Stimulated activated CD4-positive, alpha-beta T cell treated with anti-CD3 and anti-CD28 coated beads, Interleukin-4, amount 100 ng/mL, for 4 hours (primary cell): ENCODE measurements at places on chromosomes 6 and 20.

DNA sequence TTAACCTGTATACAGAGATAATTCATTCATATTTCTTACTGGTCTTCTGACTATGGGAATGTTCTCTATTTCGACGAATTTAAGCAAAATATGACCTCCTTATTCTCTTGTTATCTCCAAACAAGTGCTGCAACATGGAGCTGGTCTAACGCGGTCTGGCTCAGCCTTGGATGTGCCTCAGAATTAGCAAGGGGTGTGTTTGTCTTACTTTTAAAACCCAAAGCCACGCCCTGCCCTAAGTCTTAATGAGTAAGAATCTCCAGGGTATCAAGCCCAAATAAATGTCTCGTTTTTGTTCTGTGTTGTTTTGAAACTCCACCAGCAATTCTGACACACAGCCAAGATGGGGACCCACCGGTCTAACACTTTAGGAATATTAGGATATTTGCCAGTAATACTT lies 99.2 kb downstream of the ATP9A start:
- no peak for DNase-seq

- DNase-seq = no peak
Measured at GRCh38 chr6:25219917-25220278, 59.3 kb upstream of the CARMIL1 start.

GRCh38 chr6:33451606-33452005 lies 2.8 kb upstream of the ZBTB9 start:
- no peak for DNase-seq

- no peak for DNase-seq
Measured at GRCh38 chr6:75344455-75344854, 59.9 kb upstream of the TMEM30A start.

DNA sequence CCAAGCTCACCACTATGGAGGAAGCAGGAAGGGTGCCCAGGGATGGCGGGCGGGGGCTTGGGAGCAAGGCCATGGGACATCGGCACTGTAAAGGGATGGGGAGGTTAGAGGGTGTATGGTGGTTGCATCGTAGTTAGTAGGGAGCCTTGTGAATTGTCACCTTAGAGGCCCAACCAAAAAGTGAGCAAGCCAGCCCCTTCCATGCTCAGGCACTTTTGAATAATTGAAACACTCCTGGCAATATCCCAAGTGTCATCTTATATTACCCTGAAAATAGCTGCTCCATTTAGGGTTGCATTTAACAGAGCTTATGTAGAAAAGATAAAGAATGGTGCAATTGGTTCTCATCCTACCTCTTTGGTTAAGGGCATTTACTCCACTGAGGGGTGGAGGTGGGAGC lies 169.2 kb downstream of the SAMD5 start:
- no peak for DNase-seq

- no peak for DNase-seq
Measured at GRCh38 chr6:36815962-36816735, 23.1 kb downstream of the CPNE5 start.

DNA sequence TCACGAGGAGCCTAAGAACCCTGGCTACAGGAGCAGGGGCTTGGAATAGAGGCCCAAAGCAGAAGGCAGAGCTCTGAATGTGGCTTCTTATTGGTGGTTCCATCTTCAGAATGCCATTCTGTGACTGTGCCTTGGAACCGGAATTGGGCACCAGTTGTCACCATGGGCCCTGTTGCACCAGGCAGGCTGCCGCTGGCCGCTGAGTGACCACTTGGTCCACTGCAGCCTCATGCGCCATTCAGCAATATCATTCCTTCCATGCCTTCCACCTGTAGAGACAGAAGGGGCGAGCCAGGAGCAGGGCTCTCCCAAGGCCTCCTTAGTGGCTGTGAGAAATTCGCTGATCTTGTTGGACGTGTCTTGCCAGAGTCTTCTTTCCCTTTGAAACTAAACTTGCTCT lies 270.3 kb upstream of the CHD6 start:
- DNase-seq = no peak

- DNase-seq = no peak
Measured at GRCh38 chr6:140062043-140063020, 687.9 kb upstream of the CITED2 start.

GRCh38 chr6:136737871-136738691 lies 54.2 kb downstream of the MAP3K5 start:
- DNase-seq = no peak

DNA sequence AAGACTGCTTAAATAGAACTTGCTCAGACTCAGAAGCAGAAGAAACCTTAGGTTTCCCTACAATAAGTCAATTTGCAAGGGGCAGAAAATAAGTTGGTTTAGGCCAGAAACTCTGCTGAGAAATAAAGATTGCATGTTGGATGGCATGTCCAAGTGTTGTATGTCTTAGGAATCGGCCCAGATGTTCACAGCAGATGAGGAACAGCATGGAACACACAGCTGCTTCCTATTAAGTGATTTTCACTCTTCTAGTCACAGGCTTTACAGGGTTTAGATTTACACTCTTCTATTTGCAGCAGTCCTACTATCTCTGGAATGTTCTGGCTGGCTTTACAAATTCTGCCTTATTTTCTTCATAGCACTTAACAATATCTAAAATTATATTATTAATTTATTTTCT lies 3.2 kb downstream of the ZKSCAN4 start:
- no peak for DNase-seq

DNA sequence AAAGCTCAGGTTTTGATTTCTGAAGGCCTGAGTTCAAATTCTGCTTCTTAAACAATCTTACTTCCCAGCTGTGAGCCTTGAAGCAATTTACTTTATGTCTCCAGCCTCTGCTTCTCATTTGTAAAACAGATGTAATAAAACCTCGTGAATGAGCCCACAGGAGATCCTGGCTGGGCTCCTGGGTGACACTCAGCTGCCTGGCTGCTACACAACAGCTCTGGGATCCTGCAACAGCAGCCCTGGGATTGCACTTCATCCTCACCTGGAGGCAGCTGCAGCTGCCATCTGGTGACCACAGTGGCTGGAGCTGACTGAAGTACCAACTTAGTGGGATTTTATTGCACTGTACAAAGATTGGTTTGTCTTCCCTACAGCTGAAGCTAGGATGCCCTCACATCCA lies 98.6 kb downstream of the NDUFAF5 start:
- no peak for DNase-seq

DNA sequence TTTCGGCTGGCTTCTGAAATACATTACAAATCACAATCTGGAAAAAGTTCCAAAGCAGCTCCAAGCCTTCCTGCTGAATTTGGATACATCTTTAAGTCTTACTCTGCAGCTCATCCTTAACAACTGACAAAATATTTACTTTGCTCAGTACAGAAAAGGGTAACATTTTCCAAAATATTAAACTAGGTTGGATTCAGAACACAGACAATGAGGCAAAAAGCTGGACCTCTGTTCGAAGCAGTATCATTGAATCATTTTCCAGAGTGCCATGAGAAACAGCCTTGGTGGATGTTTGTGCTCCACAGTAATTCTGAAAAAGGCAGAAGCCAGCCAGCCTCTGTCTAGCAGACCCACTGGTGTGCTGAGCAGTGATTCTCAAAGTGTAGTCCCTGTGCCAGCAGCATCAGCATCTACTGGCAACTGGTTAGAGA lies 162.1 kb downstream of the AIG1 start:
- DNase-seq = no peak

GRCh38 chr6:167990016-167990945 lies 7.2 kb upstream of the KIF25 start:
- no peak for DNase-seq

- DNase-seq = no peak
Measured at GRCh38 chr6:107202876-107203468, 87.7 kb upstream of the BEND3 start.

DNA sequence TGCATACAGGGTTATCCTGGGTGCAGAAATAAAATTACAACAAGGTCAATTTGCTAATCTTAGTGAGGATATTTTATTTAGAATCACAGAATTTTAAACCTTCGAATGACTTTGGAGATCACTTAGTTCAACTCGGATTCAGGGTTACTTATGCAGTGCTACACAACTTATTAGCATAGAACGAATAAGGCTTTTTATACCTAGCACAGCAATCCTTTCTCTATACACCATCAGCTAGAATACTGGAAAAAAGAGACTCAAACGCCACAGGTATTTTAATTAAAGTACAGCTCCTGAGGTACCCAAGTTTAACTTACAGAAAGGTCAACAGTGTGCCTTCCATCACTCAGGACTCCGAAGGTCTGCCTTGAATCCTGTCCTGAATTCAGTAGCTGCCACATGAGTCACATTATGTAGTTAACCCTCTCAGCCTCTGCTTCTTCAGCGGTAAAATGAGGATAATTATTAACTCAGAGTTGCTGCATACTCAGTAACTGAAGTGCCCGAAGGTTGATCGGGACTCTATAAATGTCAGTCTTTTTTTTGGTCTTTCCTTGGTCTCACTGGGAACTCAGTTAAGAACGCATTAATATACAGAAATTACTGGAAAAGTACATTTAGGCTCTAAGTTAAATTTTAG lies 6.0 kb upstream of the QKI start:
- no peak for DNase-seq

DNA sequence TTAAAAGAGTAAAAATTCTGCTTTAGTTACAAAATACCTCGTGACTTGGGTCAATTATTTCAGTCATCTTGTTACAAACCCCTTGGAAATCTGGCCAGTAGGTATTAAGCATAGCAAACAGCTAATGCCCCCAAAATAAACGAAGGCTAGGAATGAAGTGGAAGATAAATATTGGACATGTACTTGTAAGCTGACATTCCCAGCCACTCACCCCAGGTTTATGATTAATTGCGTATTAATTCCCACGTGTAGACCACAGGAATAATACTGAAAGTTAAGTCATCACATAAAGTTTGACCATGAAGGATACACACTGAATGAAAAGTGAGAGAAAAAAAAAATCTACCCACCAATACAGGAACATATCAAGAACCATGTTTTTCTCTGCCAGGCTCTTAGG lies 936.5 kb upstream of the ADGRB3 start:
- DNase-seq = no peak
